ENCODE measurements at places on chromosomes 4 and X.

GRCh38 chr4:40916218-40916555, 166.4 kb downstream of the NSUN7 start:
- DNase-seq = no peak

GRCh38 chr4:24775750-24776149, 19.6 kb upstream of the SOD3 start:
- no peak for DNase-seq

DNA sequence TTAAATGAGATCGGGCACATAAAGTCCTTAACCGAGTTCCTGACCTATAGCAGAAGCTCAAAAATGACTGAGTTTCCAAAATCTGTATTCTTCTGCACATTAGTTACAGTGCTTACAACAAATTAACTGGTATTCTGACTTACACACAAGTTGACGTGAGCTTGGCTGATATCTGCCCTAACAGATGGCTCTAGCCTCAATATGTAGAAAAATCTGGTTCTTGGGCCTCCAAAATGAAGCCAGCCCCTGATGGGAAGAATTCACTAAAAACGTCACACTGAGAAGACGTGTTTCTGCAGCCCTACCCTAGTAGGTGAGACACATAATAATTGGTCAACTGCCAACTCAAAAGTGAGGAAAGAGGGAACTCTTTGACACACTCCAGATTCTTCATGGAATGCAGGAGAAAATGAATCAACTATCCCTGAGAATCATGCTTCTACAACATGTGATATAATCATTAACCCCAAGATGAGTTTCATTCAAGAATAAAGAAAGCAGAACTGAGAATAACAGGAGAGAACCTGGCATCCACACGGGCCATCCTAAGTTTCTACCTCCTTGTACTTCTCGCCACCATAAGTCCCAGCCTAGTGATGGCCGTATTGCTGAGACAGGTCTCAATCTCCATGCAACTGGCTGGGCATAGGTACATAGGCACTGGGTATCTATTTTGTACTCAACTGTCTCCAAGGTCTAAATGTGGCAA, 8.2 kb downstream of the STX18 start:
- no peak for DNase-seq

DNA sequence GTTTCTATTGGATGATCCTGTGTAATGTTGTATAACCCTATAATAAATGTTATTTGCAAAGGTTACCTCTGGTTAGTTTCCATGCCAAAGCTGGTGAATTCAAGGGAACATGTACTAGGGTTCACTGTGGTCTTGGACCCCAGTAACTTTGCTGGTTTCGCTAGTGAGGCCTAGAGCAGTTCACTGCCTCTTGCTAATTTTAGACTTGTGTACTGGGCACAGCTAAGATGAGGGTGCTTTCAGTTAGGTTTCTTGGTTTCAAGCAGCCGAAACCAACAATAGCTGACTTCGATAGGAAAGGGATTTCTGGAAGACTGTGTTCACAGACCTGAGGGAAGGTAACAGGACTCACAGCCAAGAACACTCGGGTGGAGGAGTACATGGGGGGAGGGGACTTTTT, 215.5 kb upstream of the BCOR start:
- no peak for DNase-seq

GRCh38 chrX:21412029-21412428, 37.8 kb downstream of the CNKSR2 start:
- DNase-seq = no peak

GRCh38 chrX:63708801-63709200, 76.2 kb downstream of the ARHGEF9 start:
- no peak for DNase-seq

GRCh38 chr4:2932951-2933565, 30.1 kb downstream of the NOP14 start:
- no peak for DNase-seq

DNA sequence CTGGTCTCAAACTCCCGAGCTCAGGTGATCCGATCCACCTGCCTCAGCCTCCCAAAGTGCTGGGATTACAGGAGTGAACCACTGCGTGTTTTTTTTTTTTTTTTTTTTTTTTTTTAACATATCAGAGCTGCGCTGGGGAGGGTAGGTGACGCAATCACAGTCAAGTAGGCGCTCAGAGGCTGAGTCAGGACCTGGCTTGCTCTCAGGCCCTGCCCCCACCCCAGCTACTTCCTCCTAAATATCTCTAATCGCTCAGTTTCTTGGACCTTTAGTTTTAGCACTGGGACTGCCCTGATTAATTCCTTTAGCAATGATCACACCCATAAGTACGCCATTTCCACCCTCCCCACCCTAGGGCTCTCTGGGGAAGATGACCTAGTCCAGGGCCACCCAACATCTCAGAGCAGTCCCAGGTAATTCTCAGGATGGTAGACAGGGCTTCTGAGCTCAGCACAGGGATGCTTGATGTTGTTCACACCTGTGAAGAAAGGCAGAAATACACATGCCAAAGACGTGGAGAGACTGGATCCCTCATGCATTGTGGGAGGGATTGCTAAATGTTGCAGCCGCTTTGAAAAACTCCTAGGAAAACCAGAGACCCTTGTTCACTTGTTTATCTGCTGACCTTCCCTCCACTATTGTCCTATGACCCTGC, 50.2 kb downstream of the DDX3X start:
- DNase-seq = peak; percentile 24

DNA sequence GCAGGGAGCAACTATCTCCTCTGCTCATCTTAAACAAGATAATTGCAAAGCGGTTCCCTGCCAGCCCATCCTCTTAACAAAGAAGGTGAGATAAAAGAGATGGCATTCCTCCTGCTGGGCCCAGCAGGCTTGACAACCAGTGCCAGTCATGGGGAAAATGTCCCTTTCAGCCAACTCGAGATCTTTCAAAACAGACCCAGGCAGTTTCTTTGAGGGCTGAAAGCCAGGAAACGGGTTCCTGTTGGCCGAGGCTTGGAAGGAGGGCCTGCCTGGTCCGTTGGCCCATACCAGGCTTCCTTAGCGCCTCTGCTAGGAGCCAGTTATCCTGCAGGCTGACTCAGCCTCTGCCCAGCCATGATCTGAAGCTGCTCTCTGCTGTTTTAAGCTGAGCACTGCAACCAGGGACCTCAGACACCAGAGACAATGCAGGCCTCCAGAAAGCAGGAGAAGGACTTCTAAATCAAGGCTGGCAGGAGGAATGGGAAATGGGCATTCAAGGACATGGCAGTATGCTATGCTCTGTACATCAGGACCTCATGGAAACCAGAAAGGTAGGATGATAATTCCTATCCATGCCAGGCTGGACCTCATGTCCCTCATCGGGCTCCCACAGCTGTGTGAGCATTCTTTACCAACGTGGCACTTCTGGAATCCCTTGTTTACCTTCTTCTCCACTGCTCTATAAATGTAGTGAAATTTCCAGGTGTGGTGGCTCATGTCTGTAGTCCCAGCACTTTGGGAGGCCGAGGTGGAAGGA, 42.4 kb upstream of the SLC2A9 start:
- DNase-seq = no peak

DNA sequence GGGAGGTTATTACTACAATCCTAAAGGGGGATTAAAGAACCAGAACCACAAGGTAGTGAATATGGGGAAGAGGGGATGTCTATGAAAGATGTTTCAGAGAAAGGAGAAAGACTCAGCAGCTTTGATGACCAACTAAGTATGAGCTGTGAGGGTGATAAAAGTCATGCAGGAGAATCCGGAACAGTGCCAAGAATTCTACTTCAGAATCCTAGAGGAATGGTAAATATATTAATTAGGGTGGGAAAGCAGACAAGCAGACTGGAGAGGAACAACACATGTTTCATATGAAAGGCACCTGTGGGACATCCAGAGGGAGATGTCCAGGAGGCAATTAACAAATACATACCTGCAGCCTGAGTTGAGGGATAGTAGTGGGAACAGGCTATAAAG, 642.2 kb upstream of the DIPK2B start:
- no peak for DNase-seq

DNA sequence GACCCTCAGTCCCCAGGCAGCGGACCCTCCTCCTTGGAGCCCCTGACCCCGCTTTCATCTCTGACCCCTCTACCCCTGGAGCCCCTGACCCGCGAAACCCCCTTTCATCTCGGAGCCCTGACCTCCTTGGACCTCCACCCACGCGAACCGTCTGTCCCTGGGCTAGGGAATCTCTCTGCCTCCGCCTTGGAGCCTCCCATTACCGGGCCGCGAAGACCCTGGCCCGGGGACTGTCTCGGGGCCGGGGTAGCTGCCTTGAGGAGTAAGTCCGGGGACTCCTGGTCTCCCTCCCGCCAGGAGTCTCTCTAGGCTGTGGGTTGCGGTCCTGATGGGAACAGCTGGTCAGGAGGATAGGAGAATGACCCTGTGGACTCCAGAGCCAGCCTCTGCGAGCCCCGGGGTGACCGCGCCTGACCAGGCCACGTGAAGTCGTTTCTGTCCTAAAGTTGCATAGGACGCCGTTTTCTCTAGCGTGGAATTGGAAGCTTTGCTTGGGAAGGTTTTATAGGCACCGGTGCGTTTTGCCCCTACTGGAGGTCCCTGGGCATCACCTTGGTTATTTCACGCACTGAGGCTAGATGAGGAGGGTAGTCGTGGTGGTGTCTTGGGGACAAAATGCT, 824 bp downstream of the TBC1D14 start:
- DNase-seq = no peak

- no peak for DNase-seq
Observed at GRCh38 chrX:100687128-100687527, 43.1 kb downstream of the SRPX2 start.

GRCh38 chrX:7552760-7553159, 290.2 kb upstream of the VCX start:
- no peak for DNase-seq

DNA sequence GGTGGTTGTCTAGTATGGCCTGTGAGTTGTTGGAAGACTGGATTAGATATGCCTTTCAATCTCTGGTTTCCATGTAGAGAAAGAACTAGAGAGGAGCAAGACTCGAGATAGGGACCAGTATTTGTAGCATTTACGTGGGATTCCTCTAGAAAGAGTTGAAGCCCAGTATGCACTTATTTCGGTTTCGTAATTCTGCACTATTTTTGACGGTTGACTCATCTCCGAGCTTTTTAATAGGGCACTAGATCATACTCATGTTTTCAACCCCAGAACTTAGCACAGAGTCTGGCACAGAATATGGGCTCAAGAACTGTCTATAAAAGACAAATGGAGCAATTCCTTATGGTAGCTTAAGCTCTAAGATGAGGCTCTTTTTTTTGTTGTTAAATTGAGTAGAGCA, 15.7 kb downstream of the HELT start:
- DNase-seq = no peak

GRCh38 chr4:114015444-114015899, 36.0 kb upstream of the ARSJ start:
- no peak for DNase-seq

- DNase-seq = no peak
Observed at GRCh38 chr4:183636923-183637322, 22.1 kb downstream of the RWDD4 start.

GRCh38 chr4:6491235-6491634, 18.8 kb upstream of the PPP2R2C start:
- no peak for DNase-seq

- DNase-seq = no peak
Observed at GRCh38 chr4:104969394-104970082, 177.1 kb upstream of the TET2 start.

GRCh38 chr4:146435962-146436361, 85.8 kb downstream of the SLC10A7 start:
- no peak for DNase-seq

DNA sequence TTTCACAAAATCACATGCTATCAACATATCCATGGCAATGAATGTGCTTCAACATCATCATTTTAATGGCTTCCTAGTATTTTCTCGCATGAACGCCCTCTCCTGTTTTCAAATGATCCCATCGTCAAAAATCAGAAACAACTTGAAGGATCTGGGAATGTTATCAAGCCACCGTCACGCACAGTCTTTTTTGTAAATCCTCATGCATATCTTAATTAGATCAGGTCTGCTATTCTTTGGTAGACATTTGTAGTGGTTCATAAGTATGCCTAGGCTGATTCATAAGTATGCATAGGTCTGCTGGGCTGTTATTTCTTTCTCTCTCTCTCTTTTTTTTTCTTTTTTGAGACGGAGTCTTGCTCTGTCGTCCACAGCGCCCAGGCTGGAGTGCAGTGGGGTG, 101.6 kb downstream of the CLNK start:
- DNase-seq = no peak

GRCh38 chrX:24877854-24878650, 137.7 kb downstream of the ARX start:
- no peak for DNase-seq
